ENCODE measurements at places on chromosomes 3 and 15.

GRCh38 chr3:44323341-44323955, 15.1 kb upstream of the TCAIM start:
- peak; percentile 79 for DNase-seq

DNA sequence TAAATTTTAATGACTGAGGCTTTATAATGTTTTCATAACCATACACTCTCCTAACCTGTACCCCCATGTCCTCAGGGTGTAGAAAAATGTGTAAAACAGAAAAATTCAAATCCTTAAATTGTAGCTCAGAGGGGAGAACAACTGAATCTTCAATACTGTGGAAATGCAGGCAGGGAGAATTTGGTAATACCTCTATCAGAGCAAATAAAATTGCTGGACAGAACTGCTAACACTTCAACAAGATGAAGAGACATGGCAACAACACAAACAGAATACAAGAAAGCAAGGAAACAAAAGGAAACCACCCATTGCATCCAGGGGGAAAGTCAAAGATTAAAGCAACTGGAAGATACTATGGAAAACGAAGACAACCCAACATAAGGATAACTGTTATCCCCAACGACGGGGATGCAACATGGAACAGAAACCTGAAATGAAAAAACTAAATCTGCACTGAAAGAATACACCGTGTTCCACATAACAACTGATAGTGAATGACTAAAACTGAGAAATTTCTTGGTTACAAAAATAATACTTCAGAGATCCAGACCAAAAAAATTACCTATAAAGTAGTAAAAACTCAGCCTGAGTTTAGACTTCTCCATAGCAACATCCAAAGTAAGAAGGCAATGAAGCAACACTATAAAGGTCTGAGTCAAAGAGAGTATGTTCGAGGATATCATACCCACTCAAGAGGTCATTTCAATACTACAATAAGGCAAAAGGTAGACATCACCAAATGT, 48.5 kb downstream of the HACD2 start:
- DNase-seq: no peak

GRCh38 chr3:12613250-12613649, 50.7 kb downstream of the RAF1 start:
- DNase-seq: no peak

GRCh38 chr3:126114443-126115386, 30.8 kb upstream of the SLC41A3 start:
- no peak for DNase-seq

DNA sequence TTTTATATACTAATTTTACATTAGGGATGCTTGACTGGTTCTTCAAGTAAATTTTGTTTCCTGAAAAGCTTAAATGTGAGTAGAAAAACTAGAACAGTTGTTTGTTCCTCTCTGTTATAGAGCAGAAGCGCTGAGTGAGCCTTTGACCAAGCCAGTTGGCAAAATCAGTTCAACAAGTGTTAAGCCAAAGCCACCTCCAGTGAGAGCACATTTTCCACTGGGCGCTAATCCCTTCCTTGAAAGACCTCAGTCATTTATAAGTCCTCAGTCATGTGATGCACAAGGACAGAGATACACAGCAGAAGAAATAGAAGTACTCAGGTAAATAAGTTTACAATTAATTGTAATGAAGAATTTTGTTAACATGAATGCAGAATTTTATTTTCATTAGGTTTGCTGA, 14.6 kb downstream of the CAPN7 start:
- DNase-seq: peak; percentile 20

DNA sequence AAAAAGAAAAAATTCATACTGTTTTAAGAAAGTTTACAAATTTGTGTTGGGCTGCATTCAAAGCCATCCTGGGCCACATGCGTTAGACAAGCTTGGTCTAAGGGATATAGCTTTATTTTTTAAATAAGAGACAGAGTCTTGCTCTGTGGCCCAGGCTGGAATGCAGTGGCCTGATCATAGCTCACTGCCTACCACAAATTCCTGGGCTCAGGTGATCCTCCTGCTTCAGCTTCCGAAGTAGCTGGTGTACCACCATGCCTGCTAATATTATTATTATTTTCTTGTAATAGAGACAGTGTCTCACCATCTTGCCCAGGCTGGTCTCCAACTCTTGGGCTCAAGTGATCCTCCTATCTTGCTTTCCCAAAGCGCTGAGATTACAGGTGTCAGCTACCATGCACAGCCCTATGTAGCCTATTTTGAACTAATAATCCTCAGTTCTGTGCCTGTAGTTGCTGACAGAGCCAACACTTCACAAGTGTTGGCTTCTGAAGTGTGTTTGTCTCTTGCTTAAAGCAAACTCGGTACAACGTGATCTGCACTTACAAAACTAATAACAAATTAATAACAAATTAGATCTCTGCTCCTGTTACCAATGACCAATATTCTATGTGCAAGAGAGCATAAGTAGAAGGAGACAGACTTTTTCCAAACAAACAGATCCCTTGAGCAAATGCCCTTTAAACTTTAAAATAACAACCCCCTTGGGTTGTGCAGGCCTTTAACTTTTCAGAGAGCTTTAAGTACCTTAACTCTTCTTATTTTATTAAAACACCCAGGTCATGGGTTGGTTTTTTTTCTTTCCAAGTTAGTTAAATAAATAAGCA, 135.2 kb downstream of the VGLL4 start:
- peak; percentile 29 for DNase-seq

DNA sequence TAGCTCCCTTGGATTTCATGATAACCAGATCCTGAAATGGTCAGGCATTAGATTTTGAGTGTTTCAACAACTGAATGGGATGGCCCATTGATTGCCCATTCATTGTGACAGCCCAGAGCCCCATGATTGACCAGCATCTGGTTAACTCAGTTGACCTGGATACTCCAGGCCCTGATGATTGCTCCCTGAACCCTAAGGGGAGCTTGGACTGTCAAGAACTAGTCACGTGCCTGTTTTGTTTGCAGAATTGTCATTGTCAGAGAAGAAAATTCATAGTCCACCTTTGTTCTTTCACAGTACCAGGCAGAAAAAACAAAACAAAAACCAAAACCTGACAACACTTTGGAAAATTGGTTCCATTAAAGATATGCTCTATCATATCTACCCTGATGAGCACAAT, 241.3 kb upstream of the ONECUT1 start:
- DNase-seq: no peak

DNA sequence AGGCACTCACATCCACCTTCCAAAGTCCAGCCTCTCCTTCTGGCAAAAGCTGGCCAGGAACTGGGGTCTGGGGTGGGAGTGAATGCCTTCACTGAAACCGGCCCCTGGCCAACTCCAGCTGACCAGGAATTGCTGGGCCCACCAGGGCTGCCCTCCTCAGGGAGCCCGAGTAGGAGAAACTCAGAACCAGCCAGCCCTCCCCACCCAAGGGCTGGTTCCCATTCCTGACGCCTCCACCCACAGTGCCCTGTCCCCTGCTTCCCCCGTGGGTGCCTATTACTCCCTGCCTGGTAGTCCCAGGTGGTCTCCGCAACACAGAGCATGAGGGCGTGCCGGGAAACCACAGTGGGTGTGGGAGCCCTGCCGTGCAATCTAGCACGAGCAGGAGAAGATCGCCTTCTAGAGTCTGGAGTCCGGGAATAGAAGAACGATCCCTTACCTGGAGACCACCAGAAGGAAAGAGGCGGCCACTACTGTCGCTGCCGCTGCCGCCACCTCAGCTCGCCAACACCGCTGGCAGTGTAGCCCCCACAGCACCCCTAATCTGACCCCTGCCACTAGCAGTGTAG, 178.8 kb downstream of the POTEB3 start:
- peak; percentile 1 for DNase-seq

DNA sequence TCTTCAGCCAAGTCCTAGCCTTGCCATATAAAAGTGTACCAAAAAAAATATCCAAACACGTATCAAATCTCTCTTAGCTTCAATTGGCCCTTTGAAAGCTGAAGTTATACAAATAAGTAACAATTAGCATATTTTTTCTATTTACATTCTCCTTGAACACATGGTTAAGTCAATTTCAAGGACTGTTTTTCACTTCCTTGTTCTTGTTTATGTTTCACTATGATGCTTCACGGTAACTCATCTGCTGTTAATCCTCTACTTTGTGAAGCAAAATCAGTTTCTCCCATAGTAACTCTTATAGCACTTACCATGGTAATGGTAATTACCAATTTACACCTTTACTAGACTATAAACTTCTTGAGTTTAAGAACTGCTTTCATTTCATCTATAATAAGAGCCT, 10.6 kb upstream of the SPRED1 start:
- no peak for DNase-seq

- no peak for DNase-seq
Observed at GRCh38 chr15:52558196-52558595, 10.6 kb downstream of the ARPP19 start.

DNA sequence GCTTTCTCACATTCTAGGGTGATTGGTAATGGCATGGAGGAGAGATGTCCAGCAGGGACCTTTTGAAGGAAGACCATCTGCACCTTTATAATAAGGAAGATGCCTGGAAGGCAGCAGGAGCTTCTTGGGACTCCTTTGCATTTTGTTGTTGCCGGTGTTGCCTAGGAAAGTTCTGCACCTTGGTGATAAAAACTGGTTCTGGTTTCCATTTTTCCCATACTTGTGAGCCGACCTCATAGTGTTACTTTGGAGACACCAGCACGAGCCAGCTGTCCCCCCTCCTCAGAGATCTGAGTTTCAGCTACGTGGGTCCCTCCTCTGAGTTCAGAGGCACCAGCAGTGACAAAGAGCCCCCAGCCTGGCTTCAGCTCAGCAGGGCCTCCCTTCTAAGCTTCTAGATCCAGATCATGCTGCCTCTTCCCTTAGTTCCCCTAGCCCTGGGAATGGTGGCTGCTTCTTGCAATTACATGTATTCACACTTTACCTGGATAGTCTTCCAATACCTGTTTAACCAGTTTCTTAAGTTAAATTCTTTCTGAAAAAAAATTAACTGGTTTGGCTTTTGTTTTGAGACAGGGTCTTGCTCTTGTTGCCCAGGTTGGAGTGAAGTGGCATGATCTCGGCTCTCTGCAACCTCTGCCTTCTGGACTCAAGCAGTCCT, 18.0 kb upstream of the FSTL1 start:
- no peak for DNase-seq

Measured in muscle of leg (tissue), 16 donors.